ENCODE measurements at places on chromosomes 3 and 15.

DNA sequence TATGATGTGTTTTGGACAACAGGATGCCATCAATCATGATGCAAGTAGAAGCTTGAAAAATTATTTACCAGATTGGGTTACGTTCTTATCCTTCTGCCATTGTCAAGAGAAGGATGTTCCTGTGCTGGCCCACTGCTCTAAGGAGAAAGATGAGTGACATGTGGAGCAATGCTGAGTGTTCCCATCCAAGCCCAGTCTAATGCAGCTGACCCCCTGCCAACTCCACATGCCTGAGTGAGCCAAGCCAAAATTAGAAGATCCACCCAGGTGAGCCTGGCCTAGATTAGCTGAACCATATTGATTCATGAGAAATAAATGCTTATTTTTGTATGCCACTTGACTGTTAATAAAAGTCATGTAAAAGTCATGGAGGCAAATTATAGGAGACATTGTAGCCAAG is 446.5 kb downstream of the CNTN3 start:
- DNase-seq: no peak

- no peak for DNase-seq
Observed at GRCh38 chr3:190167936-190168680, 47.4 kb upstream of the P3H2 start.

DNA sequence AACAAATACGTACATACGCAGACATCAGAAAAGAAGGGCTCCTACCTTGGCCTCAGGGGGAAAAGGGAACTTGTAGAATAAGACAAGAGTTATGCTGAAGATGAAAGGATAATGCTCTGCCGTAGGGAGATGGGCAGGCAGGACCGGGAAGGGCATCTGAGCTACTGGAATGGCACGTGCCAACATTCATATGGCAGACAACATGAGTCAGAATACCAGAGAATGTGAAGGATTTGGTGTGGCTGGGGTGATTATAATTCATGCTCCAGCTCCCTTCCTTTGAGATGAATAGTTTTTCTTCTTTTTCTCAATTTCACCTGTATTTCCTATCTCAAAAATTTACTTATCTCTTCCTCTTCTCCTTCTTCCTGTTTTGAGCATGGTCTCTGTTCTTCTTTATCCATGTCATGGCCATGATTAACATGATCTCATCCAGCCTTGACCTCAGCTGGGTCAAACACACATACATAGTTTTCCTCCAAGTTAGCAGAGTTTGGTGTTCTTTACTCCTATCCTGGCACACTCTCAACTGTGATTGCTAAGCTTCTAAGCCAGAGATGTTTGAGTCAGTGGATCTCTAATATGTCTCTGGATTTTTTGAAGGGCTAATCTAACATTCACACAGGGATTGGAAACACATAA is 507.0 kb downstream of the FOXP1 start:
- no peak for DNase-seq

DNA sequence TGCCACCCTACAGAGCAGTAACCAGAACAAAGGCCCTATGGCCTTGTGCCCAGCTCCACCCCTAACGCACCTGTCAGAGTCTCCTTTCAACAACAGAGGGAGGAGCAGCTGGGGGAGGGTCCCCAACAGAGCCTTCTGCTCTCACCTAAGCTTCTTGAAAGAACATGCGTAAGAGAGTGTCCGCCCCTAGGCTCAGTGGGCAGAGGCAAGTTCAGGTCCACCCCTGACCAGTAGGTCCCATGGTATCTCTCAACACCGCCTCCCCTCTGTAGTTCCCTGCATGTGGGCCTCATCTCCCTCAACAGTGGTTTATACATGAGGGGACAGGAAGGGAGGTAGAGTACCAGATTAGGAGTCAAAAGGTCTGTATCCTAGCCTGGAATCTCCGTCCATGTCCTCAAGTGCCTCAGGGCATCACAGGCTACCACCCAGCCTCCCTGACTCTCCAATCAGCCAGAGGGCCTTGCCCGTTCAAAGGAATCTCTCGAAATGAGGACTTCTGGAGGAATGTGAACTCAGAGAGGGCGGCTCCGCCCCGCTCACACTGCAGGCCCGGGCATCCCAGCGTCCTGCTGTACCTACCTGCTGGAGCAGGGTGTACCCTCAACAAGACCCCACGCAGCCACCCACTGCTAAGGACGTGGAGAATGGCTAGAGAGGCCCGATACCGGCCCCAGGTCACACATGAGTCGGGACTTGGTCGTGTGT is 680 bp downstream of the POC1A start:
- no peak for DNase-seq

GRCh38 chr15:94453227-94453988 is 222.0 kb downstream of the MCTP2 start:
- no peak for DNase-seq

GRCh38 chr3:152539191-152539764 is 270.5 kb downstream of the MBNL1 start:
- no peak for DNase-seq

GRCh38 chr3:73707772-73708171 is 83.0 kb upstream of the PDZRN3 start:
- no peak for DNase-seq

DNA sequence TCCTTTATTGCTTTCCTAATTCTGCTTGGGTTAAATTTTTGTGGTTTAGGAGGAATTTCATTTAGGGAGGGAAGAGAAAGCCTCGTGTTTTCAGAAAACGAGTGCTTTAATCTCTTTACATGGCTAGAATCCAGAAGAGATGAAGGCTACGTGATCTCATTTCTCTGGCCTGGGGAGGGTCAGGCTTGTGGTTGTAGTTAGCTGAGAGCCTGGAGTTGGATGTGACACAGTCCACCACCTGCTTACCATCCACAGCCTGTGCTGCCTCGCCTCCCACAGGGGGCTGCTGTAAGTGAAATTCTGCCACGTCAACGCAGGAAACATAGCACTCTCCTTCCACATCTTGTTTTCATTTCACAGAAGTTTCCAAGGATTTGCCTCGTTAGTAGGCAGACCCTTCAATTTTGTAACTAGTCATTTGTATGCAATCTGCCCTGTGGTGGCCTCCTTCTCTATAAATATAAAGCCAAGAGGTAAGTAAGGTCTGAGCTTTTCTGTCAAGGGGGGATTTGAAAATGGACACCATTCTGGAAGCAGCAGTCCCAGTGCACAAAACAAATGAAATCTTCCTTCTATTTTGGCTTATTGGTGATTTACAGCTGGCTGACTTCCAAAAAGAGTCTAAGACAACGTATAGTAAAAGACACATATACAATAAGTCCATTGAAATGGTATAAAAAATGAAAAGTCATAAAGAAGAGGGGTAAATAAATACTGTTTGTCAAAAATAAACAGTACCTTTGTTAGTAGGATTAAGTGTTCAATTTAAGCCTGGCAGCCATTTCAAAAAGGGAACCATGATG is 3.4 kb downstream of the GXYLT2 start:
- no peak for DNase-seq

GRCh38 chr15:65212097-65212496 is 824 bp upstream of the CILP start:
- no peak for DNase-seq

DNA sequence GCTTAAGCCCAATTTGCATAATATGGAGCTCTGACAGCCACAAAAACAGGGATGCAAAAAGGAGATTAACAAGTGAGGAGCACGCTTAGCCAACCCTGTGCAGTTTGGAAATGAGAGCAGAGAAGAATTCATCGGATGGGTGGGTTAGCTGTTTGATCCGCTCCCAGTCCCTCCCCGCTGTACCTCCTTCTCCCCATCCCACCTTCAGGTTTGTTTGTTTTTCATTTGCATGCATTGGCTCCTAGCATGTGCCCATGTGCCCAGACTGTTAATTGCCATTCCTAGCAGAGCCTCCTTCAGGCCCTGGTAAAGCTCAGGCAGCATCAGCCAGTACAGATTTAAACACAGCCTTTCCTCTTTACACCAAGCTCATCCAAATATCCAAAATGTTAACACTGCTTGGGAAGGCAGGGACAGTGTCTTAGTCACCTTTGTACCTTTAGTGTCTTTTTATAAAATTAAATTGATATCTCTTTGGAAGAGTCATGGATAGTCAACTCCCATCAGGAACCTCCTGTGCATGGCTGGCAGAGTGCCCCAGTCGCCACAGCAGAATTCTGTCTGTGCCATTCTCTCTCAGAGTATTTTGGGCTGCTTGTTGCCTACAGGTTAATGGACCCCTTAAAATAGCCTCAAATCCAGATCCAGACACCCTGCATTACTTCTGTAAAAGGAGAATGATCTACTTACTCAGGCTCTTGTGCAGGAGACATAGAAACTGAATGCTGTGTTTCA is 244.2 kb downstream of the LSAMP start:
- DNase-seq: no peak

DNA sequence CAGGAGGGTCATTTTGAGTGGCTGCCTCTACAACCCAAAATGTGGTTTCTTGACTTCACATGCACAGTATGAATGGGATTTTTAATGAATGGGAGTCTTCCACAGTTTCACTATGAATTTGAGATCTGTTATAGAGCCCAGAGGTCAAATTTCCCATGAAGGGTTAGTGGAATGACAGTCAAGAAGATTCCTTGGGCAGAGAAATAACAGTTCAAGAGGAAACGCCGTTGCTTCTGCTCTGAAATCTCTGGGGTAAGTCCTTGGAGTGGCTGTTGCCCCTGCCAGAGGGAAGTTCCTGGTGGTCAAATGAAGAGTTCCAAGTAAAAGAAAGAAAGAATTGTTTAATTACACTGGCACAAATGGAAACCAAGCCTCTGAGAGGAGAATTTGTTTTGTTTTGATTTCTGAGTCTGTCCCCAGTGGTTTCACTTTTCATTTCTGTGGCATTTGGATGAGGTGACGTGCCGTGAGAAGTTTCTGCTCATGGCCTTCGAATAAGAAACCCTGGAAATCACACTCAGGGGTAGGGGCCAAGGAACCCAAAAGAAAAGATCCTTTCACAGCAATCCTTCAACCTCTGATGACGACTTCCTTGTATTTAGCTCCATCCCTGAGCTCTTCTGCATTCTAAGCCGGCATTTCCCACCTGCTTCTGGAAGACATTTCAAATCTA is 77.5 kb upstream of the IL12A start:
- no peak for DNase-seq

GRCh38 chr15:55739641-55740040 is 3.3 kb downstream of the PRTG start:
- DNase-seq: no peak

DNA sequence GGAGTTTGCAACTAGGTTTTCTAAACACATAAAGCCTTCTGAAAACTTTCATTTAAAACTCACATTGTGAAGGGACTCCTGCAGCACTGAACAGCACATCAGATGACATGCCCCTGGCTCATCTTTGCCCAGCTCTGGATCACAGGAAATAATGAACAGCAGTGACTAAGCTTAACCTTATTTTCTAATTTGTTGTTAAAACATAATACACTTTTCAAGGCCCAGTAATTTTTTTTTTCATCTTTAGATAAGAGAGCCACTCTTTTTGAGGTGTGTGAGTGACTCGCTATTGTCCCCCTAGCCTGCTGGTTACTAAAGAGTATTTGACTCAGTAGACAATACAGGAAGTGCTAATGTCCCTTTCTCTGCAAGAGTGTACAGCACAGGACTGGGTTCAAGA is 204.0 kb downstream of the OSBPL10 start:
- DNase-seq: no peak

- DNase-seq: no peak
Observed at GRCh38 chr3:114608293-114608692, 314.5 kb downstream of the TIGIT start.

DNA sequence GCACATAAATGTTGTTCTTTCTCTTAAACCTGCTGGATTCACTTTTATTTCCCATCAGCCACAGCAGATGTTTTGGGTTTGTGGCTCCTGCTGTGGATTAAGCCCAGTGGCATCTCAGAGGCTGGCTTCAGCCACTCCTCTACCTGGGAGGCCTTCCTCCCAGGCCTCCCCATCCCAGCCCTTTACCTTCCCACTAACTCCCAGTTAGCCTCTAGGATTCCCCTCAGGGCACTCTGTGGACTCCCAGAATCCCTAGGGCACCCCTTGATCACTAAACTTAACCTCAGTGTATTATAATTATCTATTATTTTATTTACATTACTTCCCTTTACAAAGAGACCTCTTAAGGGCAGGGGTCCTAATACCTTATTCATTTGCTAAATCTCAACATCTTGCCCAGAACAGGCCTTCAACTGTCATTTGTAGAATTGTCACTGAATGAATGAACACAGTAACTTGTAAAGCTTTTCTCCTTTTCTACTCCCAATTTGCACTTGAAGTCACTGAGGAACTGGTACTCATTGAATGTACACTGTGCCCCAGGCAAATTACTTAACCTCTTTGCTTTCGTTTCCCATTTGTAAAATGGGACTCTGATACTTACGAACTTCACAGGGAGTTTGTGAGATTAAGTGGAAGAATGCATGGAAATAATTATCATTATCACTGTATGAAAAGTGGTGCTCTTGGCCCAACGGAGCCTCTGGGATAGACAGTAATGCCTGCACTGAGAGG is 8.3 kb downstream of the CCDC13 start:
- no peak for DNase-seq

DNA sequence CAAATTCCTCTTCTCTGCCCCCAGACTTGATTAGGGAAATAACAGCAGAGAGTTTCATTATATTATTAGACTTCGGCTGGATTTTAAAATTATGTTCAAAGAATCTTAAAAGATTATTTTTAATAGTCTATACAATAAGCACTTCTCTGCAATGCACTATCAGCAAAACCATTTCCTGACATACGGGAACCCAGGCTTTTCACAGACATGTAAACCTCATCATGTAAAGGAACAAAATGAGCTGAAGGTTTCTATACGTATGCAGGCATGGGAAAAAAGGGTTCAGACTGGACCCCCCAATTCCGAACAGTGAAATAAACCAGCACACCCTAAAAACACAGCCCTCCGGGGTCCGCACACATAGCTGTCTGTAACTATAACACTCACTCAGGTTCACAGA is 77.5 kb upstream of the LMOD3 start:
- DNase-seq: no peak

- DNase-seq: no peak
Observed at GRCh38 chr3:108713816-108714215, 43.4 kb downstream of the RETNLB start.

DNA sequence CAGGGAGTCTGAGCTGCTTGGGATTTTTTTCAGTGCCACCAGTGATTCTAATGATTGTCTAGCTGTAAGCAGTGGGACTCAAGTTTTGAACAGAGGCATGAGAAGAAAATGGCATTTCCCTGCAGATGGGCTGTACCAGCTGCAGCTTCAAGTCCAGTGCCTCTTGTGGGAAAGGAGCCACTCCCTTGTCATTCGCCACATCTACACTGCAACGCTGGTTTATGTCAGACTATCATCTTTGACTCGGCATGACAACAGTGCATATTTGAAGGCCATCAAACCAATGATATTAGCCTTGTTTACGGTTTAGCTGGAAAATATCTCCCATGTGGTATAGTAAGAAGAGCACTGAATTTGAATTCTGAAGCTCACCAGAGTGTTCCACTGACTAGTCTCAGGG is 22.2 kb downstream of the SCG5 start:
- no peak for DNase-seq

Data from T-helper 9 cell (primary cell).